Stimulated activated CD8-positive, alpha-beta memory T cell treated with anti-CD3 and anti-CD28 coated beads, Interleukin-12 subunit alpha, Interleukin-12 subunit beta, amount 100 ng/mL, for 4 hours (primary cell): ENCODE measurements at places on chromosomes 2 and 18.

DNA sequence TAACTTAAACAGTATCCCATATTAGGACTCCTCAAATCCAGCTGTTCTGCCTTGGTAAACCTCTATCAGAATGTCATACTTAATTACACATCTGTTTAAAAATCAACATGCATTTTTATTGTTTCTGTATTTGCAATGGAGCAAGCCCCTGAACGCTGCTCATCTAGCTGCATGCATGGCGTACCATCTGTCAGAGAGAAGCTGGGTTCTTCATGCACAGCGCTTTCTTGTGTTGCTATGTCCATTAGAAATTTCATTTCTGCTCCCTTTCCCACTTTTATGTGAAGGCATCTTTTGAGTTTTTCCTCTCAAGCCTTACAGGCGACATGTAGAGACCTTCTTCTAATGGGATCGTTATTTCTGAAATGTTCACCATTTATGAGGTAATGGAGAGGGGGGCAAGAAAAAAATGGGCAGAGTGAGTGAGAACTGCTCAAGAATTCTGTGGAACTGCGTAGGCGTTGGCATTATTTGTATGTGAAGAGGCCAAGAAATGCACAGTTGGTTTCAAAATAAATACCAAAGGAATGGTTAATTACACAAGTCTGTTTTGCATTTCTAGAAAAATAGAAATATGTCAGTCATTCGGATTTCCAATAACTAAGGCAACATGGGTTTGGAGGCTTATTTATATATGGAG, 31.6 kb downstream of the INSIG2 start:
- DNase-seq = no peak

DNA sequence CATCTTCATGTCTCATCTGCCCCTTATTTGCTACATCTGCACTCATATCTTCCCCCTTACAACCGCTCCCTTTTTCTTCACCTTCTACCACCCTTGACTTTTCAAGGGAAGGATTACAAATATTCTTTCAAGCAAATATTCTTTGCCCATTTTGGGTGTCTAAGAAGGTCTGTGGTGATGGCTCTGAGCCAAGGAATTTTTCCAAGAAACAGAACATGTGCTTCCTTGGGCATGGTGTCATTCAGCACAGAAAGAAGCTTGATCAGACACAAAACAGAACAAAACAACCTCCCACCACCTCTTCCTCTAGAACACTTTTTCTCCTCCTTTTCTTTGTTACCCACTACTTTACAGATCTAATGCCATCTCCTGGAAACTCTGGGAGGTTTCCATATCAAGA, 313.7 kb downstream of the SATB2 start:
- DNase-seq = no peak

DNA sequence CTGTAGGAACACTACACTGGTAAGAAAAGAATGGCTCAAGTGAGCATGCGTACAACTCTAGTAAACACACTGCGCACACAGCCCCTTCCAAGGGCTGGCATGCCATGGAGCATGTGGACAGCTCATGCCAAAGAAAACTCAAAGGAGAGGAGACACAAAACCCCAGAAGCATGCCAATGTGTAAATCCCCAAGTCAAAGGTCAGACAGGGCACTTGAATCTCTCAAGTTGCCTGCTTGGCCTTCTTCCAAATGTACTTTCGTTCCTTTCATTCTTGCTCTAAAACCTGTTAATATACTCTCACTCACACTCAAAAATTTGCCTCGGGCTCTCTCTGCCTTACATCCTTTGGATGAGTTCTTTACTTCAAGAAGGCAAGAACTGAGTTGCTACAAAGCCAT, 365.3 kb downstream of the NBAS start:
- no peak for DNase-seq

GRCh38 chr18:12862467-12862866, 21.6 kb downstream of the PTPN2 start:
- no peak for DNase-seq

DNA sequence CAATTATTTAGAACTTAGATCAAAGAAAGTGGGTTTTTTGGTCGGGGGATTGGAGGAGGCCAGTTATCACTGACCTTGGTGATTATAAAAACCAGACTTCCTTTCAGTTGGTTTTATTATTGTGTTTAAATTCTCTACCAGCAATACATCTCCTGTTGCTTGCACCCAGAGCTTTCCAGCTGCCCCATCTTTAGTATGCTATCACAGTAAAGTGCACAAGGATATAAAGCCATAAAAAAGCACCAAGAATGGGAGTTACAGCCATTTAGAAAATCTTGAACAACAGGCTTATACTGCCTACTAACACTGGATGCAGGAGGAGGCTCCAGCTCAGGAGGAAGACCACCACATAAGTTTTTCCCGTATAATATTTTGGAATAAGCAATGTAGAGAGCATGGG, 148.7 kb upstream of the OSR1 start:
- DNase-seq = no peak

DNA sequence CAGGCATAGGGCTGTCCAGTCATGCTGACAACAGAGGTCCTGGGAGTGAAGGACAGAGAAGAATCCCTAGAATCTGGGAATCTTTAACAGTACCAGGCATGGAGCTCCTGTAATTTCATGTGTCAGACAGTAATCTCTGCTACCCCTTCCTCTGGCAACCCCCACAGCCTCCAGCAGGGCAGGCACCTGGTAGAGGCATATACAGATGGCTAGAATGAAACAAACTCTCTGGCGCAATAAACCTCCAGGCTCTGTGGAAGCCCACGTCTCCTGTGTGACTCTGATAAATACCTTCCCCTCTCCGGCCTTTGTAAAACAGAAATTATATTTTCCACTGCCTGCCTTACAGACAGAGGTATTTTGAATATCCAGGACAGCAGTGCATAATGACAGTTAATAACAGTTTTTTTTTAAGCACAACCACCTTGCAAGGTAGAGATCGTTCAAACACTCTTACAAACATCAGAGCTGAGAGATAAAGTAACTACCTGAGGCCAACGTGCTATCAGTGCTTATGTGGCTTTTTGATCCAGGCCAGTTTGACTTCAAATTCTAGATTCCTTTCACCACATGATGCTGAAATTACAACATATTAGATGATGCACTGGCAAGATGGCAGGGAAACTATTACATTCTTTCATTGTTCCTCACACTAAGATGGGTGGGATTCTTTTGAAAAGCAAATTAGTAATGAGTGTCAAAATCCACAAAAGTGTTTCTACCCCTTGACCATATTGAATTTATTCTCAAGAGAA, 47.7 kb upstream of the TMEM247 start:
- no peak for DNase-seq

DNA sequence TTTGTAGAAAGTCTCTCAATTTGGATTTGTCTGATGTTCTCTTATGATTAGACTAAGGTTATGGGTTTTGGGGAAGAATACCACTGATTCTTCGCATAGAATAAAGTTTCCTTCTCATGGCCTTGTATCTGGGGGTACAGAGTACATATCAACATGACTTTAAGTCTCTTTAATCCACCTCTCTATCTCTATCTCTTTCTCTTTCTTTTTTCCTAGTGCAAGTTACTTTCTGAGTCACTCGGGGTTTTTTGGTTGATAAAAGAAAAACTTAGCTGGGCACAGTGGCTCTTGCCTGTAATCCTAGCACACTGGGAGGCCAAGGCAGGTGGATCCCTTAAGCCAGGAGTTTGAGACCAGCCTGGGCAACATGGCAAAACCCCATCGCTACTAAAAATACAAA, 100.1 kb upstream of the MAP4K3 start:
- no peak for DNase-seq

DNA sequence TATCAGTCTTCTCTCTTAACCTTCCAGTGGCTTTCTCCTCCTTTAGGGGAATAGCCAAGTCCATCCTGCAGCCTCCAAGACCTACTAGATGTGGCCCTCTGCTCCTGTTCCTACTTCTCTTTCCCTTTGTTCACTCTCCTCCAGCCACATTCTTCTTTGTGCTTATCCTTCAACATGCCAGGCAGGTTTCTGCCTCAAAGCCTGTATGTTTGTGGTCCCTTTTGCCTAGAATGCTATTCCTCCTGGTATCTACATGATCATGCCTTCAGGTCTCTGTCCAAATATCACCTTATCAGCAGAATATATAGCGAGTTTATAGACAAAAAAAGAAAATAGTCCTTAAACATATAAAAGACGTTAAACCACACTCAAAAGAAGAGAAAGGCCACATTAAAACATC, 5.5 kb downstream of the LYG2 start:
- DNase-seq = no peak
